ENCODE measurements at places on chromosomes 7 and 10.
A peak's percentile ranks its signal among the peaks of the same experiment; 100 is the strongest.

DNA sequence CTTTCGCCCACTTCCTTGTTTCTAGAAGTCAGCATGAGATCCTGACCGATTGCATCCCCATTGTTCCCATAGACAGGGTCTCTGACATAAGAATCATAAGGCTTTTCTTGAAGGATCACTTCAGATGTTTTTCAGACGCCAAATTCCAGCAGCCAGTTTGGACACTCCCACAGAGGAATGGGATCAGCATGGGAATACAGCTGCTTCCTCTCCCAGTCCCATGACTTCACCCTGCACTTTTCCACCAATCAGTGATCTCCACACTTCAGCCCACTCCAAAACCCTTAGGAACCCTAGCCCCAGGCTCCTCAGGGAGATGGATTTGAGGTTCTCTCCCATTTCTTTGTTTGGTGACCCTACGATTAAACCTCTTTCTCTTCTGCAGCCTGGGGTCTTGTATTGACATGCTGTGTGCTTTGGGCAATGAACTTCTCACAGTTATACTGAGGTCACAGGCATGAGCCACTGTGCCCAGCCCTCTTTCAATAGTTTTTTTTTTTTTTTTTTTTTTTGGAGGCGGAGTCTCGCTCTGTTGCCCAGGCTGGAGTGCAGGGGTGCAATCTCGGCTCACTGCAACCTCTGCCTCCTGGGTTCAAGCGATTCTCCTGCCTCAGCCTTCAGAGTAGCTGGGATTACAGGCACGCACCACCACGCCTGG, 52.8 kb upstream of the CHST3 start:
- no peak for DNase-seq

DNA sequence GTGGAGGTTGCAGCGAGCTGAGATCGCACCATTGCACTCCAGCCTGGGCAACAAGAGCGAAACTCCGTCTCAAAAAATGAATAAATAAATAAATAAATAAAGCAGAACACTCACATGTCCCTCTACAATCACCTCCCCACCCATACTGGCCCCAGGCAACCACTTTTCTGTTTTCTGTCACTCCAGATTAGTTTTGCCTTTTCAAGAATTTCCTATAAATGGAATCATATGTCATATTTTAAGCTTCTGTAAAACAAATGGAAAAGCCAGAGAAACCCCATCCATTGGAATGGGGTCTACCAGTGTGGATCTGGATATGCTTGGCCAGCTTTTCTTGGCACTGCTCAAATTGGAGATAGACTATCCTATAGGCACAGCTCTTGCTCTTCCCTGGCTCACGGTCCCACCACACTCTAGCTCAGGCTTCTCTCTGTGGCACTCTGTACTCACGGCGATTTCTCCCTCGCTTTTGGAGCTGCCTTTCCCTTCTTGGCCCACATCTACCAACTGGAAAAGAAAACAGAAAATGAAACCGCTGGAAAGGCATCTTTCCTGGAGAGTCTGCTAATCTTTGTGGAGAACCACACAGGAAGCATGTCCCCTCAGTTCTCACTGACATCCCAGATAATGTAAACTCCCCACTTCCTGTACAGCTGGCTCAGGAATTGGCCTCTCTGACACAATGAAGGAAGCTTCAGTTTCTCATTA, 210.1 kb downstream of the JCAD start:
- no peak for DNase-seq

DNA sequence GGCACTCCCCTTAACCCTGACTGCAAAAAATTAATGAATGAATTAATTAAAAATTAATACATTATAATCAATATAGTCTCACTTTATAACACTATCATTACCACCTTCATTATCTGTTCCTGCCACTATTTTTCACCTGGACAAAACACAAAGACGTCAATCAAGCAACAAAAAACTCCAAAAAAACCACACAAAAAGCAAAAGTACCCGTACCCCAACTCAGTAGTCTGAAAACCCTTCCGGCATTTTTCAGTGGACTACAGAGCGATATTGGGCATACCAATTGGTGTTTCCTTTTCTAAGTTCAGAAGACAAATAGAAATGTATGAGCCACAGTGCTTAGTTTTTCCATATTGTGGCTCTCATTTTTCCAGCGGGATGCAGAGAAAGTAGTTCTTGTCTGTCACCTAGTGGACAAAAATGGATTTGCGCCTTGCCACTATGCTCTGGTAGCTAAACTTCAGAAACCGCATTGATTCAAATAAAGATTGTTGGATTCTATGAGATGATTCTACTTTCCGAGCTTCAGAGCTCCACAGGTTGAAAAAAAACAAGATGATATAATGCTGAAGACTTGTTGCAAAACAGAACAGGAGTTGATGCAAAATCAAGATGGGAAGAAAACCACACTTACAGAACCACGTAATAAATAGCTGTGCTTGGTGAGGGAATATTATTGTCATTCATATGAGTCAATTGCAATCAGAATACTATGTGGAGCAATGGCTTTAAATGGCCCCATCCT, 50.6 kb upstream of the ITGB1 start:
- no peak for DNase-seq

- no peak for DNase-seq
Observed at GRCh38 chr7:85730012-85730411, 543.2 kb upstream of the SEMA3D start.

GRCh38 chr10:50382576-50383023, 131.3 kb upstream of the ASAH2 start:
- no peak for DNase-seq

GRCh38 chr10:72044417-72045041, 43.8 kb downstream of the SPOCK2 start:
- no peak for DNase-seq

- no peak for DNase-seq
Observed at GRCh38 chr10:107942826-107943225, 778.3 kb upstream of the SORCS1 start.

DNA sequence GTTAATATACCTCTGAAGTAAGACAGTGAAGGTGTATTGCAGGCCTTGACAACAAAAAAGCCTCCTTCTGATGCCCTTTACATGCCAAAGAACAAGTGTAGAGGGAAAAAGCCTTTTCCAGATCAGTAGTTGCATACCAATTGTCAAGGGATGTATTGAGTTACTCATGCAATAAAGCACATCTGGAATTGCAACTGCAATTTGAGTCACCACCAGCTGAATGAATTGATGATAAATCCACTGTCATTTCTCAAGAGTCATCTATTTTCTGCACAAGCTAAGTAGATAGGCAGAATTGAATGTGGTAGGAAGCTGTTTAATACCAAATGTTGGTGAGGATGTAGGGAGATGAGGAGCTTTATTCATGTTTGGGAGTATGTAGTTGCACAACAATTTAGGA, 325.9 kb upstream of the SMIM30 start:
- DNase-seq: no peak

- DNase-seq: peak; percentile 36
Observed at GRCh38 chr10:118720685-118721538, 33.9 kb downstream of the CACUL1 start.

GRCh38 chr7:138756591-138757242, 41.1 kb upstream of the TMEM213 start:
- no peak for DNase-seq

DNA sequence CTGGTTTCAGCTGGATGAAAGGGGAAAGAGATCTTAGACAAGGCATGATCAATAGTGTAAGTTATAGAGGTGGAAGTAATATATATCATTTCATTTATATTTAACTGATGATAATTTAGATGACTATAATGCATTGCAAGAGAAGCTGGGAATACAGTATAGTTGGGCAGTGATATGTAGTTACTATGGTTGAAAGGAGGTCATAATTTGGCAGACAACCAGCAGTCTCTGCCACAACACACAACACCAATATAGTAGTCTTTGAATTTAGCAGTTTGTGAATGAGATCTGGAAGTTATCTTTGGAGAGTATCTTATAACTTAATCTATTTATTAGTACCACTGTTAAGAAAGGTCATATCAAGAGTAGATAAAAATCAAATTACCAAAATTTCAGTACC, 39.9 kb downstream of the TAX1BP1 start:
- no peak for DNase-seq

- DNase-seq: no peak
Observed at GRCh38 chr7:80002865-80003264, 131.8 kb upstream of the GNAI1 start.

DNA sequence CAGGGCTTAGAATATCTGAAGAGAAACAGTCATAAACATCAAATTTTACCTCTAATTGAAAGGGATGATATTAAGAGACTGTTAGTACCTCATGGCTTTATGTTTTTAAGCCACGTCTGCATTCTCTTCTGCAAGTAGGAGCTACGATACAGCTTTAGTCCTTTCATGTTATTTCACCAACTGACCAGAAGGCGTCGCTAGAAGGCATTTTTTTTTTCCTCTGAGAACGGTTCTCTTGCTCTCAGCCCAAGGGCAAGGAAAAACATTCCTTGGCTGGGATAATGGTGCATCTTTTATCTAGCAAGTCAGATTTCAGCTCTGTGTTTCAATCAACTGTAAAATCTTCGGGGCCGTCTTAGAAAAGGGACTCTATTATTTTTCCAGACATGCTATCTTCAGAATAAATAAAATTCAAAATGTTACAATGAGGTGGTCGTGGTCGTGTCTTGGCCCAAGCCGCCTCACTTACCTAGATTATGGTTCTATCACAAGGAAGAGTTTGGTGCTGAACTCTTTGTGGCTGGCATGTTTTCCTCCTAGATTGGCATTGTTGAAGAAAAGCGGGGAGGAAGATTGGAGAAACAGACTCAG, 41.6 kb upstream of the LYZL2 start:
- DNase-seq: no peak

DNA sequence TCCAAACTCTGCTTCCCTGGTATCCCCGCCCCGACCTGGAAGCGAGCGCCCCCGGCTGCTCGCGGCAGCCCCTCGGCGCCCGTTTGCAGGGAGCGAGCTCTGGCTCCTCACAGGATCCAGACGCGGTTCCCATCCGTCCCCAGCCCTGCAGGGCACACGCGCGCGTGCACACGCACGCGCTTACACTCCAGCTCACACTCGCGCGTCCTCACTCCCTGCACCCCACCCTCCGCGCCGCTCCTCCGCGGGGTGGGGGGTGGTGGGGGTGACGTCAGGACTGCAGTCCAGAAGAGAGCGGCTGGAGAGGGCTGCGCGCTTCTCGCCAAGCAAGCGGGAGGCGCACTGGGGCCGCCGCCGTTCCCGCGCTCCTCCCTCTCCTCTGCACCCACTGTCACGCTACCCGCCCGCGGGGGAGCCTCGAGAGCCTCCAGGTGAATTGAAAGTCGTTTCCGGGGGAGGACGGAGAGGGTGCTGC, 255.6 kb downstream of the OTUD1 start:
- DNase-seq: no peak

DNA sequence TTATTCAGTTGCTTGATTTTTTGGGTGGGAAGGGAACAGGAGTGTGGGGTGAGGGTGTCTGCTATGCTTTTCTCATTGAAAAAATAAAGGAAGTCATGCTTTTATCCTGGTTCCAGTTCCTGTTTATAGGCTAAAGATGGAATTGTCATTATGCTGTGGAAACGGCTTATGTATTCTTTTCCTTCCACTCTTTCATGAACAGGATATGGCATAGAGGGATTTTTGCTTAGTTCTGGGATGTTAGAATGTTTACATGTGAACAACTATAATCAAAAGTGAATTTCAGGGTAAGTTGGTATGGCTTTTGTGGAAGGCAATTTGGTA, 35.9 kb upstream of the PTPN12 start:
- DNase-seq: no peak

DNA sequence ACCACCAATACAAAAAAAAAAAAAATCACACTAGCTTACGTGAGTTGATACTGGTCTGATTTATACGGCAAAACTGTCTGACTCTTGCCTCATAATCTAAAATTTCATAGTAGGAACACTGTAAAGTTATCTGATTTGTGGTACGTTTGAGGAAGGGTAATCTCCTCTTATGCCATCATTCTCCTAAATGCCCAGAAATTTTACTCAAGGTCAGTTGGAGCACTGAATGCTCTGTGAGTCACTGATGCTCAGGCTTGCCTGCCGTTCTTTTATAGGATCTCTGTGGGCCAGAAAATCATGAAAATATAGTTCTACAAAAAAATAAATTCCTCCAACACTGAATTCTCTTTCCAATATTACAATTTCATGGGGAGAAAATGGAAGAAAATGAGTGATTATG, 135.7 kb downstream of the PDE1C start:
- DNase-seq: no peak

DNA sequence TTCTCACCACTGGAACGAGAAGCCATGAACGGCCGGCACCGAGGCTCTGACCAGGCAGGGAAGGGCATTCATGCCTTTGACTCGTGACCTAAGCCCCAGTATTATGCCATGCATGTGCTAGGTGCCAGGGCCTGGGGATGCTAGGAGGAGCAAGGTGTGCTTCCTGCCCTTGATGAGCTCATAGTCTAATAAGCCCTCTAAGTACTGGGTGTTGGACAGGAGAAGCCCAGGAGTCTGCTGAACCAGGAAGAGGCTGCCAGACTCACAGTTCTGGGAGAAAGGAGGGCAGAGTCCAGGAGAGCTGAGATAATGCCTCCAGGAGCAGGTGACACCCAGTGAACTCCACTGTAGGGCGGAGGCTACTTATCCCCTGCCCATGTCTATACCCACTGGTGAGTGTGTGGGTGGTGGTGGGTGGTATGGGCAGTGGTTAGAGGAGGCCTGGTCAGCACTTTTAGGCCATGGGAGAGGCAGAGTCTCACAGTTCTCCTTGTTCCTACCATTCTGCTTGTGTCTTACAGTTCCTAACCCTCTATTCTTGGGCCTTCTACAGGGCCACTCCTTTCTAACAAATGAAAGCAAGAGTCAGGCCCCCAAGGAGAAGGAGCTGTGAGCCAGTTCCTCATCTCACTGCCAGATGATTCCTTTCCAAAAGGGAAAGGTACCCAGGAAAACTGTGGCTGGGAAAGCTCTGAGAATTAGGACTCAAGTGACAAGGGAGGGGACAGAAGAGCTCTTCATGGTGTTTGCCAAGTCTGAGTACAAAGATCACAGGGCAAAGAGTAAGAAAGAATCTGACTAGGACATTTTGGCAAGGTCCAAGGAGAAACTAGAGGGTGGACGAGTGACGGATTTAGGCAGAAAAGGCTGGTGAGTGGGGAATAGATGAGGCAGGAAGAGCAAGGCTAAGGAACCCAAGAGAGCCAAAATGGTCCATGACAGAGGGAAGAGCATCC, 3.6 kb upstream of the MXI1 start:
- DNase-seq: no peak

All from ovary (tissue), 10 donors.